Mucosa of gallbladder (tissue), 1 donor: ENCODE measurements at places on chromosomes 13 and 19. TPM values are rescaled to one million over a fixed set of nuclear protein-coding genes. Genes with fewer than 3 reads are reported as not detected.

The ZNF497 gene
- 3.5 TPM for total RNA-seq

GRCh38 chr13:75724752-75725517 is 88.8 kb downstream of the LMO7 start:
- DNase-seq, result no peak

The KLK10 gene
- total RNA-seq, result 42.8 TPM

The PBX4 gene
- 9.9 TPM for total RNA-seq

DNA sequence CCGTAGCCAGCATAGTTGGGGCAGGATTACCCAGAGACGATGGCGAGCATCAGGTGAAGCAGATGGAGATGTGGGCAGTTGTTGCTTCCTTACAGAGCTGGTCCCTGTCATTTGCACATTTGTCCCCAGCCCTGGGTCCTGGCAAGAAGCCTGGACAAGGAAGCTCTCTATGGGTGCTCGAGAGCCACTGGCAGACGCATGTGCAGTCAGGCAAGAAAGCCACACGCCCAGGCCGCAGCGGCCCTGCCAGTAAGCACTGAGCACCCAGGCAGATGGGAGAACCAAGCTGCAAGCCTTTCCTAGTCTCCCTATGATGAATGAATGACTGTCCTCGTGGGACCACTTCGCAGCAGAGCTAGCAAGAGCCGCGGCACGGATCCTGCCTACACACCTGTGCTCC is 182.8 kb downstream of the FOXO1 start:
- no peak for DNase-seq

The SPRY2 gene
- 21.8 TPM for total RNA-seq

DNA sequence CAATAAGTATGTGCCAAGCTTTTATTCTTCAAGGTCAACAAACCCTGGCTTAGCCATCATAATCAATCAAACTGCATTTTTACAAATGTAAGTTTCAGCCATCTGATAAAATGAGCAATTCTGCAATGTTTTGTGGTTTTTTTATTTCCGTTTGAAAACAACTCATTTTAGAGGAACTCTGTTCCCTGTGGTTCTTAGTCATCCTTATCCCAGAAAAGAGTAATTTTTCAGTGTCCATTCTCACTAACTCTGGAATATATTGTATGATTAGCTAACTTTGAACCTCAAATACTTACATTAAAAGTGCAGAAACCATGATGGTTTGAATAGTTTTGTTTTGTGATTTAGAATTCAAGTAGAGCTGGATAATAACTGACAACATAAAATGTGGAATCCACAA is 87.6 kb downstream of the IRS2 start:
- no peak for DNase-seq

The SLC5A5 gene
- total RNA-seq, result not detected

DNA sequence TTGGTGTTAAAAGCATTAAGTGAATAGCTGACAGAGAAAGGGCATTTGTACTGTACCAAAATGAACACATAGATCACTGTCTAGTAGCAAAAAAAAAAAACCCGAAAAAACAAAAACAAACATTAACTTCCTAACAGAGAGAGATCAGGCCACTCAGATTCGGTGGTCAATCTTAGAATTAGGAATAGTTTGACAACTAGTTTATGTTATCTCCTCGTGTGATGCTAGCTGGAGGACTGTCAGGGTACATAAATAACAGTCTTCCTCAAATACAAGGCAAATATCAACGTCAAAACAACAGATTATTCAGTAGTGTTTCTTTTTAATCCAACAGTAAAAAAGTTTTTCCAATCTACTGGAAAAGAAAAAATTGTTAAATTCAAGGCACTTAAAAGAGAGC is 1.7 kb downstream of the ZMYM5 start:
- DNase-seq, result no peak

DNA sequence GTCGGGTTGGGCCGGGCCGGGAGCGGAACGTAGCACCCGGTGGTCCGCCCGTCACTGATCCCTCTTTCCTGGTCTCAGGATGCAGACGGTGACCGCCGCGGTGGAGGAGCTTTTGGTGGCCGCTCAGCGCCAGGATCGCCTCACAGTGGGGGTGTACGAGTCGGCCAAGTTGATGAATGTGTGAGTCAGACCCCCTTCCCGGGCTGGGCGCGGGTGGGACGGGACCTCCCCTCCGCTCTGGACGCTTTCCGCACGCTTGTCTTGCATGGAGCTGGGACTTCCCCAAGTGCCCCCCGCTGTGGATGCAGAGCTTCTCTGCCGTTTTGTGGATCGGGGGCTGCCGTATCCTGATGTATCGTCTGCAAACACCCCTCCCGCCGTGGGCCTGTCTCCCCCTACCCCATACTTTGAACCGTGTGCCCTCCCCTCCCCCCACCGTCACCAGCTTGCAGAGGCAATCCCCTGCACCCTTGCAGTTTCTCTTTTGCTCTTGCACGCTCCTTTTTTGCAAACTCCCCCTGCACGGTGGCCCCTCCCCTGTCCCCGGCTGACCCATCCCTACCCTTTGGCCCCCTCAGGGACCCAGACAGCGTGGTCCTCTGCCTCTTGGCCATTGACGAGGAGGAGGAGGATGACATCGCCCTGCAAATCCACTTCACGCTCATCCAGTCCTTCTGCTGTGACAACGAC is 669 bp downstream of the GADD45B start:
- DNase-seq, result peak; percentile 36

GRCh38 chr19:15330801-15331418 is 1.4 kb downstream of the BRD4 start:
- no peak for DNase-seq

The UHRF1 gene
- total RNA-seq, result 4.5 TPM

DNA sequence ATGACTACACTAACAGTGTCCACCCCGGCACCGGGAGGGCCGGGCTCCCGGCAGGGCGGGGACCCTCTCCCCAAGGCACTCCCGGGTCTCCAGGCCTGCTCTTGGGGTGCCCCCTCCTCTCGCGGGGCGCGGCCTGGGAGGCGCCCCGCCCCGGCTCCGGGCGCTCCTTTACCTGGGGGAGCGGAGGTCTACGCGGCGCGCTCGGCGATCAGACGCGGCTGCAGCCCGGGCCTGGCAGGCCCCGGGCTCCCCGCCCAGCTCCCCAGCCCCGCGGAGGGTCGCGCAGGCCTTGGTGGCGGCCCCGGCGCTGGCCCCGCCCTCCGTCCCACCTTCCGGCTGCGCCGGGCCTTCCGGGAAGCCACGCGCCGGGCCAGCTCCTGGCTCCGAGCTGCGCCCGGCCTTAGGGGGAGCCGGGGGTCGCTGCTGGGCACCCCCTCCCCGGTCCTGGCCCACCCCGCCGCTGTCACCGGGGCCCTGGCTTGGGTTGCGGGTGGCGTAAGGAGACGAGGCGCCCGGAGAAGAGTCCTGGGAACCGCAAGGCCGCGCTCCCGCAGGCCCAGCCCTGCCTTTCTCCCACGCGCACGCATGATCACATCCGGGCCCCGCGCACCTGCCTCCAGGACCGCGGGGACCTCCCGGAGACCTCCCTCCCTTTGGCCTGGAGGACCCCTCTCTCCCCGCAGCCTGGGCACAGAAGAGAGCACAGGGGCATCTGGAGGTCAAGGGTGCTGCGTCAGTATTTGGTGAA is at the start of gene C19orf12:
TSS of gene C19orf12 (minus strand) at position 309 of the 748 bp plus-strand sequence. CDS start 6,848 bp downstream, outside the sequence.
- DNase-seq, result no peak

The RASIP1 gene
- total RNA-seq, result 13.1 TPM

GRCh38 chr19:48859711-48860572 is 8.5 kb downstream of the PLEKHA4 start:
- peak; percentile 92 for DNase-seq

DNA sequence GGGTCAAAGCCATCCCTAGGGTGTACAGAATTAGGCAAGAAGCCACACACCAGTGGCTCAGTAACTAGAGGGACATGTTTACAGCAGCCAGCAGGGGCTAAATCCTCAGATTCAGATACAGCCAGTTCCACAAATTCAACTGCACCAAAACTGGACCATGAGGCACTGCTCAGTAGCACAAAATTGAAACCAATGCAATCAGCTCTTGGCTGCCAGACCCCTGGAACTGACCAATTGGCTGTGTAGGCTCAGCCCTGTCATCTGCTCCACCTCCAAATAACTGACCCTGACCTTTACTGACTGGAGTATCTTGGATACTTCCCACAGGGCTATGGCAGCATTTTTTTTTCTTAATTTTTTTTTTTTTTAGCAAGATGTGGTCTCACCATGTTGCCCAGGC is 226.5 kb downstream of the FOXO1 start:
- no peak for DNase-seq

GRCh38 chr19:34416021-34416545 is 11.9 kb downstream of the PDCD2L start:
- DNase-seq, result no peak

- no peak for DNase-seq
Measured at GRCh38 chr13:64127856-64128255, 2712.2 kb upstream of the PCDH20 start.

The SLITRK6 gene
- total RNA-seq, result 3.8 TPM

GRCh38 chr13:102555914-102556553 is 40.8 kb upstream of the TPP2 start:
- DNase-seq, result no peak

The SLC10A2 gene
- 5.2 TPM for total RNA-seq

The NXNL1 gene
- not detected for total RNA-seq

The ZNF112 gene
- 6.0 TPM for total RNA-seq

DNA sequence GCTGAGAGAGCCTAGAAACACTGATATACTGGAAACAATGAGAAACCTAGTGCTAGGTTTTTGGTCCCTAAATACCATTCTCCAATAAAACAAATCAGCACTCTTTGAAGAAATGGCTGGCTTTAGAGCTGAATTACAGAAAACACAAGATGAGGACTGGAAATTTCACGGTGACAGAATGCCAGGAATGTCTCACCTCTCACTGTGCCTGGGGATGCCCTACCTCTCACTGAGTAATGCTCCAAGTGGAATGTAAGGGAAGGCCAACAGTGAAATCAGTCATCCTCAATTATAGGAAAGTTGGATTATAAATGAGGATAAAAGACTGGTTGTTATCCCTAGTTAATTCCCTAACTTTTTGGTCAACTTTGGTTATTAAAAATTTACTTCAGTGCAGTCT is 259.0 kb downstream of the NALCN start:
- no peak for DNase-seq

The HSD17B14 gene
- 10.6 TPM for total RNA-seq

DNA sequence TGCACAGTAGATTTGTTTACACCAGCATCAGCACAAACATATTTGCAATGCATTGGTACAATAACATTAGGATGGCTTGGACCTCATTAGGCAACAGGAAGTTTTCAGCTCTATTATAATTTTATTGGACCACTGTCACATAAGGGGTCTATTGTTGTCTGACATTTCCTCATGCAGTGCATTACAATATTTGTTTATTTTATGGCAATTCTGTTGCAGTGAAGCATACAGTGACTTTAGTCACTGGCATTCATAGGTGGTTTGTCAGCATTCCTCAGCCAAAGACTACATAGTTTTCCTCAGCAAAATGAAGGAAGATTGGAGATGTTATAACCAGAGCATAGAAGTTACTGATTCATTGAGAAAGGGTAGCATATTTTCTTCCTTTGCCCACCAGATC is 1732.9 kb downstream of the PCDH9 start:
- no peak for DNase-seq

DNA sequence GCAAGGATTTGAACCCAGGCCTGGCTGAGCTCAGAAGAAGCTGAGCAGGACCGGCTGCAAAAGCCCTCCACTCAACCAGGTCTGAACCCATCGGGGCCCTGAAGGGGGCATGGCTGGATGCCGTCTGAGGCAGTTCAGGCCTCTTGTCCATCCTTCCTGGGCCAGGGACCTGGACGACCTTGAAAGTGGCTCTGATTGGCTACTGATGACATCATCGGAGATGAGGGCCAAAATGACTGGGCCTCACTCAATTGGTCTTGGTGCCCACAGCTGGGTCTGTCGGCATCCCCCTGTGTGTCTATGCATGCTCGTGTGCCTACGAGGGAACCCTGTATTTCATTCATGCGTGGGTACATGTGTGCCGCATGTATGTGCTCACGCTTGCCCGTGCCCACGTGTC is 71.8 kb downstream of the PTPRS start:
- no peak for DNase-seq

- DNase-seq, result no peak
Measured at GRCh38 chr19:48556163-48556562, 4.2 kb downstream of the SULT2B1 start.

DNA sequence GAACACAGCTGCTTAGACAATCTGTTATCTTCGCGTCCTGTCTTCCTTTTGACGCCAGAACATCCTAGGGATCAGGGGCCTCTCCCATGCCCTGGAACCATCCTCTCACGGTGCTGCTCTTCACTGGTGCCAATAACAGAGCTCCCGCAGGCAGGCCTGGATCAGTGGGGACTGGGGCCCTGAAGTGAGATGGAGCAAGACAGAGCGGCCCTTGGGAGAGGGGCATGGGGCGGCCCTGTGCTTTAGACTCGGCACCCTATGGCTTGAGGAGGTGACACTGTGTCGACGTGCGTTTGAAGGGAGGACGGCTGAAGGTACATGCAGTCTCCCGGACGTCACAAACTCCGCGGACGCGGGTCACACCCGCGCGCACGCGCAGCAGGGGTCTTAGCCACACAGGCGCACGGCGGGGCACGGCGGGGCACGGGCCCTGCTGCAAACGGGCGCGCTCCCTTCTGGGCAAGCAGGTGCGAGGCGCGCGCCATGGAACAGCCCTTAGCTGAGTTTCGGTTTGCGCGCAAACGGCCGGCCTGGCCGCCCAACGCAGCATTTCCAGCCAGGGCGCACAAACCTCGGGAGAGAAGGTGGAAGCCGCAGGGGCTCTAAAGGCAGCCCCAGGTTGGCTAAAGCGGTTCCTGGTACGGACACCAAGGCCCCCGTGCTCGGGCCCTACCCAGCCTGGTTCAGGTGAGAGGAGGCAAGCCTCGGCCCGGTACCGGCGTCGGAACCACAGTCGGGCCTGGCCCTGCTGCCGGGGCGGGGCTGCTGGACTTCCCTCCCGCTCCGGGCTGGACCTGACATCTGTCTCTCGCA is 16.5 kb upstream of the RNF17 start:
- DNase-seq, result no peak

DNA sequence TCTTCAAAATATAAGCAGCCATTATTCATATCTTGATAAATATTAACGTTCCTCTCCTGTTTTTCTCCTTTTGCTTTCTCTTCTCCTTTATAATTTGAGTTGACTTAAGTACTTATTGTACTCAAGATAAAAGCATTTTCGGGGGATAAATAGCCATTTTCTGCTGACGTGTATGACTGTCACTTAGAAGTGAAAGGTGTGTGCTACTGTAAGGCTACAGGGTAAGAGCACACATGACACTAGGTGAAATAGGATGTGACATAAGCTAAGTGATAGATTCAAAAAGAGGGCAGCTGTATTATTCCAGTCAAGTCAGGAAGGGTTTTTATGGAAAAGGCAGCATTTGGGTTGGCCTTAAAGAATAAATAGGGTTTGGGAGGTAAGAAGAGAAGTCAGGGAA is 128.5 kb downstream of the GPC6 start:
- DNase-seq, result no peak

The PPM1N gene
- 2.2 TPM for total RNA-seq

DNA sequence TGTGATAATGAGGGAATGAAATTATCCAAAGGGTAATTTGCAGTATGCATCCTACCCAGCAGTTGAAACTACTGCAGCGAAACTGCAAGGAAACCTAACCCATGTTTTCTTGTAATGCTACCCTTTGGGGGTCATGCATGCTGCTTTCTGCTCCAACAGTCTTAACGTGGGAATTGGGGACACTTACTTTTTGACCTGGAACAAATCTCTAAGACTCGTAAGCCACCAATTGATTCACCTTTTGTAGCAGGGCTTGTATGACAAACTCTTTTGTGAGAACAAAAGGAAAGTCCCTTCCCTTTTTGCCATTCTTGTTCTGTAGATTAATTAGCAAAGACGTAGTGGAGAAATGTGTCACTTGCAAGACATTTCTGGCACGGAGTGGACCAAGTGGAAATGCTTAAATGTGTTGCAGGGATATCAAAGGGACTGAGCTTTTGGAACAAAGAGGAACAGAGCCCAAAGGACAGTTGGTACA is 27.4 kb downstream of the LRCH1 start:
- DNase-seq, result no peak

- no peak for DNase-seq
Measured at GRCh38 chr13:23744315-23744714, 144.9 kb downstream of the MIPEP start.

The RGL3 gene
- 72.0 TPM for total RNA-seq
